ENCODE measurements at places on chromosomes 16 and 17.

DNA sequence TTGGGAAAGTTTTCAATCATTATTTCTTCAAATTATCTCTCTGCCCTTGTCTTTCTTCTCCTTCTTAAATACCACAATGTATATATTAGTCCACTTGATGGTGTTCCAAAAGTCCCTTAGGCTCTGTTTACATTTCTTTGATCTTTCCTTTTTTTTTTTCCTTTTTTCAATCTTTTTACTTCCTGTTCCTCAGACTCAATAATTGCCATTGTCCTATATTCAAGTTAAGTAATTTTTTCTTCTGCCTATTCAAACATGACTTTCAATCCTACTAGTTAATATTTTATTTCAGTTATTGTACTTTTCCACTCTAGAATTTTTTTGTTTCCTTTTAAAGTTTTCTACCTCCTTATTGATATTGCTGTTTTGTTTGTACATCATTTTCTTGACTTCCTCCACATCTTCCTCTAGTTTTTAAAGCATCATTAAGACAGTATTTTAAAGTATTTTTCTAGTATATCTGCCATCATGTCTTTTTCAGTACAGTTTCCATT is 15.8 kb upstream of the UQCRC2 start:
- DNase-seq: no peak

DNA sequence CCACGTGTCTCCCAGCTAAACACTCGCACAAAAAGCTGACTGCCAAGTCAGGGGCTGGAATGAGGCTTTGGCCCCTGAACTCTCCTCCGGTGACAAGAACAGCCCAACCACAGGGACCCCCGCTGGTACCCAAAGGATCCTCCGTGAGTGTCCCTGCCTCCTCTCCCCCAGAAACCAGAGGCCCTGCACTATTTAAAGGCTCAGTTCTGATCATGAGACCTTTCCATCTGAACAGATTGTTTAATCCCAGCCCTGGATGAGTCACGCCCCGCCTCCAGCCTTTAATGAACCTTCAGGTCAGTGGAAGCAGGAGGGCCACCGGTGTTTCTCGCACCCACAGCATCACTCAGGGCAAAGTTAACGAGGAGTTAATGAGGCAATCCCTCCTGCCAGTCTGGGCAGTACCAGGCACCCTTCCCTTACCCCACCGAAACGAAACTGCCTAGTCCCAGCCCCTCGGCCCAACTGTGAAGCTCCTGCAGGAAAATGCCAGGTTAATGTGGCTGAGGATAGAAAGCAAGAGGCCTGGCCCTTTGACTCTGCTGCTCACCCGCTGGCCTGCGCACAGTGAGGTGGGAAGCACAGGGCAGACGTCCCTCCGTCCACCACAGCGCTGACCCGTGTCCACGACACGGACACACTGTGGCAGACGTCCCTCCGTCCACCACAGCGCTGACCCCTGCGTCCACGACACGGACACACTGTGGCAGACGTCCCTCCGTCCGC is 32.4 kb downstream of the TIMM22 start:
- no peak for DNase-seq

DNA sequence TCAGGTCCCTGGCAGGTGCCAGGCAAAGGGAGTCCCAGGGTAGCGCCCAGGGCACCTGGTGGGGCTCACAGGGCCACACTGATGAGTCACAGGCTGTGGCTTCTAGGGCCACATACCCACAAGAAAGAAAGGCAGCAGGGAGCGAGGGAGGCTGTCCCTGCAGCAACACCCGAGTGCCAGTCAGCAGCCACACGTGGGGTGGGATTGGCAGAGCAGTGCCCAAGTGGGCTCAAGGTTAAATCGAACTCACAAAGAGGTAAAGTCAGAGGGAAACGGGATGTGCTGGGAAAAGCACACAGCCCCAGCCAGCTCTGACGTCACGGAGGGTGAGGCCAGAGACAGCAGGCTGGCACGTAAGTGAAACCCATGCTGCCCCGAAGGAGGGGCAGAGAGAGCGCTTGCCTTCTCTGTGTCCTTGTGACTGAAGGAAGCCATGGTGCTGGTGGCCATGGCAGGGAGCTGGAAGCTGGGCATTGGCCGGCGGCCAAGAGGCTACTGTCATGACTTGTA is 33.8 kb downstream of the FA2H start:
- DNase-seq: no peak

DNA sequence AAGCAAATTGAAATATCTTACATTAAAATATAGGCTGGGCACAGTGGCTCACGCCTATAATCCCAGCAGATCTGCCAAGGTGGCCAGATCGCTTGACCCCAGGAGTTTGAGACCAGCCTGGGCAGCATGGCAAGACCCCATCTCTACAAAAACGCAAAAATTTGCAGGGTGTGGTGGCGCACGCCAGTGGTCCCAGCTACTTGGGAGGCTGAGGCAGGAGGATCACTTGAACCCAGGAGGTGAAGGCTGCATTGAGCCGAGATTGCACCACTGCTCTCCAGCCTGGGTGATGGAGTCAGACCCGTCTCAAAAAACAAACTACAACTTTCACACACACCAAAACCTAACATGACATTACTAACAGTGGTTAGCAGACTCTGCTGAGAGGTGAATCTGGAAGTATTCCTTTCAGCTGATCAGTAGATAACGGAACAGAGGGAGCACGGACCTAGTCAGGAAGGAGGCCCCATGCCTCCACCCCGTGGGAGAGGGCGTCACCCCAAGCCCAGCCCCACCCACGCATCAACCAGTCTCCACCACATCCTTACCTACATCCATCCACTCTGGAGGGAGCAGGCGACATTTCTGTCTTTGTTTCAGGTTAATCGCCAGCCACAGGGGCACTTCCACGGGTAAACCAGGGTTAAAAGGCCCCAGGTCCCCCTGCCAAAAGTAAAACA is 1.7 kb downstream of the GINS2 start:
- DNase-seq: peak; percentile 48

GRCh38 chr17:39951924-39952679 is 10.7 kb upstream of the GSDMA start:
- no peak for DNase-seq

- DNase-seq: no peak
Measured at GRCh38 chr17:30263552-30264333, 28.0 kb downstream of the BLMH start.

DNA sequence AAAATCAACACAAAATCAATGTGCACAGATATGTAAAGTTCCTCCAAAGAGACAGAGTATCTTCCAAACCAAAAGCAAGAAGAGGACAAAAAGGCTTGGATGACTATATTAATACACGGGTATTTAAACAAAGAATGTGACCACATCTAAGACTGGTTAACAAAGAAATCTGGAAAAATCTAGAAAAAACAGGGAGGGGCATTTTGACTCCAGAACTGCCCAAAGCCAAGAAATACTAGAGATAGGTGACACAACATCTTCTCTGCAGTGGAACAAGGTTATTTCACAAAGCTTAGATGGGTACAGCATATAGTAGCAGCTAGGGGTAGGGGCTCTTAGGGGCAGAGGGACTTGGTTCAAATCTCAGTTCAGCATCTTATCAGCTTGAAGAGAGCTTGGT is 10.3 kb downstream of the RFFL start:
- DNase-seq: no peak

- no peak for DNase-seq
Measured at GRCh38 chr17:79332011-79332554, 257.5 kb downstream of the ENGASE start.

- no peak for DNase-seq
Measured at GRCh38 chr16:71287911-71288310, 1.3 kb downstream of the CMTR2 start.

DNA sequence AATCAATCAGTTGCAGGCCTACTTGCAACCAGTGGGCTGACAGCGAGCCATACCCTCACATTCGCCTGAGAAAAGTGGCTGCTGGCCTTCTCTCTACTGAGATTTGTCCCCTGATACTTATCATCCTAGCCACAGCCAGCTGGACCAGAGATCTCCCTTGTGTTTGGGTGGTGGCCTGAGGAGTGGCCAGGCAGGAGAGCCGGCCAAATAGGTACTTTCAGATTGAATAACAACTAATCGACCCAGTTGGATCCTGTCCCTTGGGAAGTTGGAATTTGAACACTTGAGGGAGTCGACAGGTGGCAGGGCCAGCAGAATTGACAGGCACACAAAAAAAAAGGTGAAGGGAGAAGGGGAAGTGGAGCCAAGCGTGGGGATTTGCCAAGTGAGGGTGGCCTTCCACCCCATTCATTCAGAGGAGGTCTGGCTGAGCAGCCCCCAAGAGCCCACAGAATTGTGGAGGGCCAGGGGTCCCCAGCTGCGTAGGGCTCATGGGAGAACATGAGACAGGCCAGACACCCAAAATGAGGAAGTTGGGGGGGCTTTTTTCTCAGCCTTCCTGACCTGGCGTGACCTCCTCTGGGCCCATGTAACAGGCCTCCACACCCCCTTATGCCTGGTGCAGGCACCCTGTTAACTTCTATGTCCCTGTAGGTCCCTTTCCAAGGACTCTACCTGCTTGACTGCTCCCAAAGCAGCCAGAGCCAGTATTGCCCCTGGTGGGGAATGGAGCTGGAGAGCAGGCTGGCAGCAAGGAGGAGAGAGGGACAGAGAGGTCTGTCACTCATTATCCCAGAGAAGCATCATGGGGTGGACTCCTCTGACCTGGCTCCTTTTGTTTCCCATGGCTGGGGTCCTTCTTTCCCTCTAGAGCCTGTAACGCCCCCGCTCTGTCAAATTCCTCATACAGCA is 2.9 kb upstream of the RANGRF start:
- peak; percentile 64 for DNase-seq

DNA sequence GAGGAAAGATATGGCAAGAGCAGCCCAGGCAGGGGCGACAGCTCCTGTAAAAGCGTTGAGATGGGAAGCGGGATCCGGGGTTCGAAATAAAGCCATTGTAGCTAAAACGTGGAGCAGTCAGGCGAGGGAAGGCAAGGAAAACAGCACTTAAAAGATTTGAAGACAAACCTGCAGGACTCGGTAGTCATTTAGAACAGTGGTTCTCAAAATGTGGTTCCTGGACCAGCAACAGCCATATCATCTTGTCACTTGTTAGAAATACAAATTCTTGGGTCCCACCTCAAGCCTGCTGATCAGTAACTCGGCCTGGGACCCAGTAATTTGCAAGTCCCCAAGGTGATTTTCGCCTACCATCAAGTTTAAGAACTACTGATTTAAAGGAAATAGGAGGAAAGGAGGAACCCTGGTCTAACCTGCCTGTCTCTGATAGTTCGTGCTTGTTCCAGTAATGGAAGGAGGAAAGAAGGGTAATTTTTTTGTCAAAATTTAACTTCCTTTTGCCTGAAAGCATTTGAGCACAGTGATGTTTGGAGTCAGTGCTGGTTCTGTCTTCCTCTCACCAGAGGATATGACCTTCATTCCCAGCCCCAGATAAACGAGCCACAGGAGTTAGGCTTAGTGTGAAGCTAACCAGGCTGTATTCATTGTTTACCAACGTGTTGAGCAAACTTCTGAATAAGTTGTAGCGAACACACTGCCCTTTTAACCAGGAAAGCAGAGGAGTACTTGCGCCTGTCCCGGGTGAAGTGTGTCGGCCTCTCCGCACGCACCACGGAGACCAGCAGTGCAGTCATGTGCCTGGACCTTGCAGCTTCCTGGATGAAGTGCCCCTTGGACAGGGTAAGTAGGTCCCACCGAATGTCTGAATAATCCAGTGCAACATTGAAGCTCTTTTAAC is 1.1 kb downstream of the ORC6 start:
- peak; percentile 32 for DNase-seq

- DNase-seq: peak; percentile 95
Measured at GRCh38 chr17:78124081-78124835, 4.3 kb downstream of the TMC6 start.

GRCh38 chr16:15618392-15618791 is 24.6 kb downstream of the MARF1 start:
- no peak for DNase-seq

DNA sequence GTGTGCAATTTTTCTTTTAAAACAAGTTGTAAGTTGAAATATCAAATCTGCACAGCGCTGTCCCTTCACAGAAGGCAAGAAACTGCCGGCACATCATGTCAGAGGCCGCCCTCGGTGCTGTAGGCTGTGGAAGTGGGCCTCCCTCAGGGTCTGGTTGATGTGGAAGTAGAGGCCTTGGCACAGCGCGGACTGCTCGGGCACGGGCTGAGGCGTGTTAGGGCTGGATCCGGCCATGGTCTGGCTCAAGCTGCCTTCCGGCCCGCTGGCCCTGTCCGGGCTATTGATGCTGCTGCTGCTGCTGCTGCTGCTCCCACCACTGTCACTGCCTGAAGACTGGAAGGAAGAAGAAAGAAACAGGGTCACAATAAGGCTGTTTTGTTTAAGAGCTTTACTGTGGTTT is 16.6 kb downstream of the COG1 start:
- no peak for DNase-seq

DNA sequence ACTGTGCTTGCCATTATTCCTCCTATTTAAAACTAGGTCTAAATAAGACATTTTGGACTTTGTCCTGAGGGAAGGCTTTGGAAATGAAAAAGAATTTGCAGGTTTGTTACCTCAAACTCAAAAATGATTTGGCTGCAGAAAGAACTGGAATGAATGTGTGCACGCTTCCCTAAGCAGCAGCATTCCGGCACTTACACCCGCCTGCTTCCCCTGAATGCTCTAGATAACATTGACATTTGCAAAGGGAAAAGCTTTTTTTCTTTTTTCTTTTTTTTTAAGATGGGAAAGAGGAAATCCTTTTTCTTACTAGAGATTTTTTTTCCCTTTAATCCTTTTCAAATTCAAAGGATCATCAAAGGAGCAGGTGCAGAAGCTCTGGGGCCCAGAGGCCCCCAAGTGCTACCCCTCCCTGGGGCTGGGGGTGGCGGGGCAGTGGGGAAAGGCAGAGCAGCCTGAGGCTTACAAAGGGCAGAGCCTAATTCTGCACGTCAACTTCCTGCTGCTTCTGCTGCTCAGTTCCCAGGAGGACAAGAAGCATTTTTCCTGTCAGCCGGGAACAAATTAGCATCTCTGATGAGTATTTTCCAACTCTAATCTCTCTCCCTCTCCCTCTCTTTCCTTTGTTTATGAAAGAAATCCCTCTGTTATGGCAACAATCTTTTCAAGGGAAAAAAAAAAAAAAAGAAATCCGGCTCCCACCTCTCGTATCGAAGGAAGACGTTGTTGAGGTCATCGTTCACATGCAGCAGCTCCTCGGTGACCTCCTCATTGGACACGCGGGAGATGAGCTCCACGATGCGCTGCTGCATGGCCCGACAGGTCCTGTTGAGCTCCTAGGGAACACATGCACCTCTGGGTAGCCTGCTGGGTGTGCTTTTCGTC is 32.1 kb upstream of the SREBF1 start:
- DNase-seq: no peak

DNA sequence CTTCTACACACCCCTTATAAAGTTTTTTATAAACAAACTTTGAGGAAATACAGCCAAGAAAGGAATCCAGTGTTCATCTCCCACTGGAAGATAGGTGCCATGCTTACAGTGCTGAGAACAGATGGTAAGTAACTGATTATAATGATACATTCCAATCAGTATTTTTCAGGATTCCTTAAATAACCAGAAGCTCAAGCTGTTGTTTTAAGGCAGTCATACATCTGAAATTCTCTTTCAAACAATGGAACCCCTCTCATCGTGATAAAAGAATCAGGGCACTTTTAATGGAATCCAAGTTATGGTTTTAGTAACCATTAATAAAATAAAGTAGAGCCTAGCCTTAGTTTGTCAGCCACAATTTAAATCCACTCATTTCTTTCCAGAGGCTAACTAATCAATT is 56.1 kb upstream of the STAC2 start:
- no peak for DNase-seq
